ENCODE measurements at places on chromosomes 7 and 10.

- no peak for DNase-seq
Observed at GRCh38 chr10:103416436-103417147, 20.2 kb downstream of the PDCD11 start.

- DNase-seq: no peak
Observed at GRCh38 chr10:73892310-73893030, 18.1 kb upstream of the CAMK2G start.

DNA sequence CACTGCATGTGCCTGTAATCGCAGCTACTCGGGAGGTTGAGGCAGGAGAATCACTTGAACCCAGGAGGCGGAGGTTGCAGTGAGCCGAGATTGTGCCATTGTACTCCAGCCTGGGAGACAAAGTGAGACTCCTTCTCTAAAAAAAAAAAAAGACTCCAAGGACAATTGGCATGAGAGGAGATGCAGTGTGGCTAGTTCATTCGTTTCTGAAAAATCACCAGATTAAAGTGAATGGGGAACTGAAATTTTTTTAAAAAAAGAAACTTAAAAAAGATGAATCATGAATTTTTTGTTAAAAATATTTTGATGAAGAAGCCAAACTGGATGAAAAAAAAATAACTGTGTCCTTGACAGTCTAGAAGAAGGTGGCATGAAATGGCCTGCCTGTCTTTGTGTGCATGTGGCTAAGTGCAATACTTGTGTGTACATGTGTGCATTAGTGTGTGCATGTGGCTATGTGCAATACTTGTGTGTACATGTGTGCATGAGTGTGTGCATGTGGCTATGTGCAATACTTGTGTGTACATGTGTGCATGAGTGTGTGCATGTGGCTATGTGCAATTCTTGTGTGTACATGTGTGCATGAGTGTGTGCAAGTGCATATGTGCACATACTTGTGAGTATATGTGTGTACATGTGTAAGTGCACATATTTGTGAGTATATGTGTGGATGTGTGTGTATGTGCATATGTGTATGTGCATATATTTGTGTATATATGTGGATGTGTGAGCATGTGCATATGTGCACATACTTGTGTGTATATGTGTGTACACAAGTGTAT lies 391.7 kb upstream of the KLF6 start:
- DNase-seq: no peak

GRCh38 chr7:155459700-155460461 lies 2.0 kb downstream of the EN2 start:
- no peak for DNase-seq

DNA sequence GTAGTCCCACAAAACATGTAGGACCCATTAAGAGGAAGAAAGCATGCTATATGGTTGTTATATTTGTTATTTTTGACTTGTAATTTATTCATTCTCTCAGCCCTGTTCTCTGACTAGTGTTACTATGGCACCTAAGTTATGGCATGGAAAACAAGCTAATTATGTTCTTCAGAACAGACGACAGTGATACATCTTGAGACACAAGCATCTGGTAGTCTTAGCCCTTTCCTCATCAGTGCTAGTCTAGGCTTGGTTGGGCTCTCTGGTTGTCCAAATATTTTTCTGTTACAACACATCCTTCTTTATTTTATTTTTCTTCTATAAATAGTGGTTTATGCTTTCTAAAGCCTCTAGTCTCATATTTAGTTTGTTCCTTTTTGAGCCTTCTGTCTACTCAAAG lies 308.3 kb upstream of the KAT6B start:
- no peak for DNase-seq

DNA sequence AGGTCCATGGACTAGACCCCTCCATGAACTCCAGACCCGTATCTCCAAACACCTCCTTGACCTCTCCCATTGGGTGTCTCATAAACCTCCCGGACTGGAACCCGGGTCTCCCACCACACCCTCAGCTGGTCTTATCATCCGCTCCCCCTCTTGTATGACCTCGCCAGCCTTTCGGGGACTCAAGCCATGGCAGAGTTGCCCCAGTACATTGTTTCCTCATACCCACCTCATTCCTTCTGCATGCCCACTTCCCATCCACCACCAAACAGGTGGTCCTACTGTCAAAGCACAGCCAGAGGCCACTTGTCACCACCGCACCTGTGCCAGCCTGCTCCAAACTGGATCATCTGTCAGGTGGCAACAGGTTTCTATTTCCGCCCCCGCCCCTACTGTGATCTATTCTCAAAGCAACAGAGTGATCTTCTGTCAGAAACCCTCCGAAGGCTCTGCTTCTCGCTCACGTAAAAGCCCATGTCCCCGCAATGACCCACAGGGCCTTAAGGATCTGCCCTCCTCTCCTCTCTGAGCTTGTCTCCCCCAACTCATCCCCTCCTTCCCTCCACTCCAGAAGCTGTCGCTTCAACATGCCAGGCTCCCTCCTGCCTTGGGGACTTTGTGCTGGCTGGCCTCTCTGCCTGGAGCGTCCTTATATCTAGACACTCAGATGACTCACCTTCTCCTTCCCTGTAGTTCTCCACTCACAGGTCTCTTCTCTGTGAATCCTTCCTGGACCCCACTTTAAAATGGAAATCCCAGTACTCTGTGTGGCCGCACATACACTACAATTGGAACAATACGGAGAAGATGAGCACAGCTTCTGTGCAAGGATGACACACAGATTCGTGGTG lies 22.8 kb upstream of the PRKAG2 start:
- no peak for DNase-seq
